A549 treated with ZK216348 at 1 μM for 4 hours (cell line): ENCODE measurements at places on chromosomes 7 and 10. TPM values are rescaled to one million over a fixed set of nuclear protein-coding genes. Genes with fewer than 3 reads are reported as not detected.

MACC1 gene
- not detected in 5 replicates for total RNA-seq

ATRNL1 gene
- 0.09 to 0.48 TPM (median 0.19 TPM) in 5 replicates for total RNA-seq

TMEM225B gene
- total RNA-seq, result 0.75 to 1.4 TPM (median 0.92 TPM) in 5 replicates

CCL24 gene
- total RNA-seq, result not detected in 5 replicates

ZKSCAN5 gene
- 9.1 to 10.4 TPM (median 10.1 TPM) in 5 replicates for total RNA-seq

IGFBP3 gene
- total RNA-seq, result 118 to 250 TPM (median 181 TPM) in 5 replicates

PLA2G12B gene
- not detected in 5 replicates for total RNA-seq
